Stomach (tissue), 19 donors: ENCODE measurements at places on chromosomes 11 and 22. TPM values are rescaled to one million over a fixed set of nuclear protein-coding genes. Genes with fewer than 3 reads are reported as not detected.

DNA sequence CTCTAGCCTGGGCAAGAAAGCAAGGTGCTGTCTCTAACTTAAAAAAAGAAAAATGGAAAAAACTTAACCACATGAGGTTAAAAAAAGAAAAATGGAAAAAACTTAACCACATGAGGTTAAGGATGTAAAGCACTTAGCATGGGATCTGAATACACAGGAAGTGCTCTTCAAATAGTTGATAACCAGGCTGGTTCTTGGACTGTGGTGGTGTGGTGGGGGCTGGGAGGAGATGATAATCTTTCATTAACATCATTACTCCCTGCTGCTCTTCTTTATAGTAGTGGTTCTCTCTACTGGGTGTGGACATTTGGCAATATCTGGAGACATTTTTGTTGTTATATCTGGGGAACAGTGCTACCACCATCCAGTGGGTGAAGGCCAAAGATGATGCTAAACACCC lies 88.4 kb downstream of the TTC17 start:
- DNase-seq = no peak

GUCY1A2 gene
- 6.4 TPM for total RNA-seq

RFPL2 gene
- not detected for total RNA-seq

GGT1 gene
- 5.7 TPM for total RNA-seq

DNA sequence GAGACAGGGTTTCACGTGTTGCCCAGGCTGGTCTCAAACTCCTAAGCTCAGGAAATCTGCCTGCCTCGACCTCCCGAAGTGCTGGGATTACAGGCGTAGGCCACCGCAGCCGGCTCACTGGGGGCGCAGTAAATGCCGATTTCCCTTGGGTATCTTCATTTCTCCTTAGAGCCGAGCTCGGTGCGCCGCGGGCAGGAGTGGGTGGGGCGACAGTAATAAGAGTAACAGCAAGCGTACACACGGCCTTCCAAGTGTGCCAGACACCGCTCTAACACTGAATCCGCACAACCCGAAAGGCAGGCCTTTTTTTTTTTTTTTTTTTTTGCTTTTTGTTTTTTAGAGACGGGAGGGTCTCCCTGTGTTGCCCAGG lies 500 bp upstream of the ADSL start:
- peak; percentile 72 for DNase-seq

- DNase-seq = no peak
Measured at GRCh38 chr11:117366248-117366647, 38.6 kb downstream of the CEP164 start.

DNA sequence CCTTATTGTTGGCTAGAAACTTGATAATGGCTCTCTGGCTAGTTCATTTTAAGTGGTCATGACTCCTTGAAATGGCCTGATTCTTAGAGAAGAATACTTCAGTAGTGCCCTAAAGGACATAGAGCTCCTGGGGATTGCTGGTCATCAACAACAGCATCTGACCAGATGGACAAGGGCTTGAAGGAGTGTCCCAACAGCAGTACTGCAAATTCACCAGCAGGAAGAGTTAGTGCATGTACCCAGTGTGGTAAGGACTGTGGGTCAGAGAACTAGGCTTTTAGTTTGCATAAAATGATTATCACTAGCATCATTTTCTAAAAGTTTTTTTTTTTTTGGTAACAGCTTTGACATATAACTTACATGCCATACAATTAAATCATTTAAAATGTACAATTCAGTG lies 39.5 kb upstream of the CUL5 start:
- DNase-seq = no peak

DNA sequence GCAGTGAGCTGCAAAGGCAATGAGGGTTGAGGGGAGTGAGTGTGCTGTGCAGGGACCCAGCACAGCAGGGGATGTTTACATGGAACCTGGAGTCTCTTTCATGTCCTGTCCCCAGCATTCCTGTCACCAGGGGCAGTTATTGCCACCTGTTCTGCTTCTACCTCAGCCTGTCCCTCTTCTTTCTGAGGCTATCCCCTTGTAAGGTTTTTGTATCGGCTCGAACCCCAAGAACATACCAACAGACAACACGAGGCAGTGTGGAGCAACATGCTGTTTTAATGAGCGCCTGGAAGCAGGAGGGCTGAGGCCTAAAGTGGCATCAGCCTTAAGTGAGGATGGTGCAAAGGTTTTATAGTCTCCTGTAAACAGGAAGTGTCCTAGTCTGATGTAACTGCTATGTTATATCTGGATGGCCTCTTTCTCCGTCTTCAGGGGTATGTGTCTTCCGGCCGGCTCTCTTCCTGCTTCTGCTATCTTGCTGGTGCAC lies 3.9 kb downstream of the SCGB2A2 start:
- no peak for DNase-seq

- no peak for DNase-seq
Measured at GRCh38 chr11:88511006-88511405, 173.5 kb upstream of the CTSC start.

SCGB2A2 gene
- total RNA-seq = not detected

GRCh38 chr11:128570632-128571031 lies 16.7 kb downstream of the ETS1 start:
- DNase-seq = no peak

- no peak for DNase-seq
Measured at GRCh38 chr11:40921246-40921645, 538.2 kb downstream of the LRRC4C start.

GRCh38 chr11:30741039-30741550 lies 154.9 kb upstream of the MPPED2 start:
- no peak for DNase-seq

OR5B21 gene
- not detected for total RNA-seq

DNA sequence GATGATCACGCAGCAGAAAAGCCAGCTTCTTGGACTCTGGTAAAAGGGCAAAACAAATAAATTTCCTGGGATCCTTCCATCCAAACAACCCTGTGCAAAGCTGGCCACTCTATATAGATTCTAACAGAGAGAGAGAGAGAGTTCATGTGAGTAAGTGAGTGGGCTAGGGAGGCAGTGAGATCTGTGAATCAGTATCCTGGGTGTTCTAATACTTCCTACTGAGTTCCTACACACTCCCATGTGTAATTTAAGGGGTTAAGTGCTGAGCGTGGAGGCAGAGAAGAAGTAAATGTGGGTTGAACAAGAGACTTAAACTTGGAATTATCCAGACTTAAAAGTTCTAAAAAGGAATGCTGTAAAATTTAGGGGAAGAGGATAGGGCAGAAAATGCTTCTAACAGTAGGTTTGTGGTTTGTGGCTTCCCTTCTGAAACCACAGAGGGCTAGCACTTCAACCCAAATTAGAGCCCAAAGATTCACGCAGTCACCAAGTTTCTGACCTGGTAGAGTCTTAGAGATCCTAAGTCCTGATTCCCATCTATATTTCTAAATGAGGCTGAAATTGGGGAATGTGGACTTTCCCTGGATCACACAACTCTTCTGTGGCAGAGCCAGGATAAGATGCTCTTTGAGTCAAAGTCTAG lies 413.9 kb downstream of the TENM4 start:
- no peak for DNase-seq

- DNase-seq = no peak
Measured at GRCh38 chr11:4125141-4125540, 30.5 kb downstream of the RRM1 start.

DNA sequence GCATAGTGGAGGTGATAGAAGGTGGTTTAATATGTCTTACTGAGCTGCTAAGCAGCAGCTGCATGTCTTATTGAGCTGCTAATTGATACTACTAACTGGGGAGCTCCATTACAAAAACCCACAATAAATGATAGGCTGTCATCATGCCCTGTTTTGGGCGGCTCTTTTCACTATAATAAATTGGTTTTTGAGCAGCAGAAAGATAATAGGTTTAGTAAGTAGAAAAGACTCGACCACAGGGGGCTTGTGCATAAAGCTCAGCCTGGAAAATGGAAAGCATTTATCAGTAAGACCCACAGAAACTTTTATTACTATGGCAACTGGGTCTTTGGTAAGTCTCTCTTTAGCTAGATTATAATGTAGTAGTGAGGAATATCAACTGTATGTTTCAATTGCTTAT lies 117.6 kb downstream of the LDLRAD3 start:
- DNase-seq = no peak

SLC25A18 gene
- 1.2 TPM for total RNA-seq

OR2D2 gene
- not detected for total RNA-seq

ART1 gene
- total RNA-seq = not detected

GRCh38 chr11:134571301-134571700 lies 159.3 kb upstream of the B3GAT1 start:
- no peak for DNase-seq

GRCh38 chr22:30159561-30160353 lies 79.5 kb downstream of the HORMAD2 start:
- DNase-seq = no peak

DNA sequence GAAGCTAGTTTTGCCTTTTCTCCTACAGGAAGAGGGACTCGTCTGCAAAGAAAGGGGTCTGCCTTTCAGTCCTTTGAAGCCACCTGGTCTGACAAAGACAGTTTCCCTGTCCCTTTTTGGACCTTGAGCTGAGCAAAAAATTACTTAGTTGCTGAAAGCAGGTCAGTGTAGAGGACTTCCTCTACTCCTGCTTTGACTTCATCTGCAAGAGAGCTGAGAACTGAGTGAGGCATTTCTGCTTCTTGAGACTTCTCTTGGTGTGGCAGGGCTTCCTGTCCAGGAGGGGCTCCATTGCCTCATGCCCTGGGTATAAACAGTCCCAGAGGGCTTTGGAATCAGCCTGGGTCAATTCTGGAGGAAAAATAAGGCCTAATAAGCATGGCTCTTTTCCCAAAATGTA lies 73.1 kb downstream of the ZNRF3 start:
- DNase-seq = no peak

DNA sequence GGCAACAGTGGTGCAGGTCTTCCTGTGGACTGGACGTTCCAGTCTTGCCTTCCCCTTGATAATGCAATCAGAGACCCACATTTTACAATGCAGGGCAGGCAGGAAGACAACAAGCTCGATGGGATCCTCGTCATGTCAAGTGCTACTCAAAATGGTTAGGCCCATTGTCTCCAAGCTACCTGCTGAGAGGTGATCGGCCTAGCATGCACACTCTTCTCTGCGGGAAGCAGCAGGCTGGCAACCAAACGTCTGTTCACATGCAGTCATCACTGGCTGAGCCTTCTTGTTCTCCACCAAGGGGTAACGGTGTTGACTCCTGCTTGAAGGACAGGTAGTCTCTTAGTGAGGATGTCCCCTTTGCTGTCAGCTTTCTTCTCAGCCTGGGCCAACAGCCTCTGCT lies 25.5 kb upstream of the CD82 start:
- DNase-seq = no peak

GRCh38 chr11:131172011-131172410 lies 198.4 kb upstream of the NTM start:
- no peak for DNase-seq

DNA sequence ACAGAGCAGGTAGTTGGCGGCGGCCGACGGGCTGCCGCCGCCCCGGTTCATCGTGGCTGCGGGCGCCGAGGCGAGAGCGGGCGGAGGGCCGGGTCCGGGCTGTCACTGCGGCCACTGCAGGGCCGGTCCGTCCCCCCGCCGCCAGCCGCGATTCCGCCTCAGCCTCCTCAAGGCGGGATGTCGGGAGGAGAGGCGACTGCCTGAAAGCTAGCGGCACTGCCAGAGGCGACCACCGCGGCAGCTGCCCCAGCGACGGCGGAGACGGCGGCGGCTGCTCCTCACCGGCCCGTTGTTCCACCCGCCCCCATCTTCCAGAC lies 234 bp downstream of the SESN3 start:
- DNase-seq = no peak

SEZ6L gene
- total RNA-seq = not detected

DNA sequence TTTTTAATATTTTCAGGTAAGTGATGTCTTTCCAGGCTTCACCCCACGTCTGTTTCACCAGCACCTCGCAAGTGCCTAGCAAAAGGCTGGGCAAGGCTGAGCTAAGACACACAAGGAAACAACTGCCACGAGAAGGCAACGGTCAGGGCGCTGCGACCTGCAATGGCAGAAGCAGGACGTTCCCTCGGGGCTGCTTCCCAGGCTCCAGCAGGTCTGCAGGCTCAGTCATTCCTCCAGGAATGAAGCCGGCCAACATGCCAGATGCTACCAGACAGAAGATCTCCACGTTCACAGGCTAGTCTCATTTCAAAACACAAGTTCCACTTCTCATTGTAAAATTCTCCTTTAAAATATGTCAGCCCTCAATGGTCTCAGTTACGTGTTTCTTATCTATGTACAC lies 45.5 kb downstream of the CELSR1 start:
- DNase-seq = no peak

CHADL gene
- 1.4 TPM for total RNA-seq

FGF4 gene
- total RNA-seq = not detected

KCNE3 gene
- 35.1 TPM for total RNA-seq

MEI1 gene
- not detected for total RNA-seq

DNA sequence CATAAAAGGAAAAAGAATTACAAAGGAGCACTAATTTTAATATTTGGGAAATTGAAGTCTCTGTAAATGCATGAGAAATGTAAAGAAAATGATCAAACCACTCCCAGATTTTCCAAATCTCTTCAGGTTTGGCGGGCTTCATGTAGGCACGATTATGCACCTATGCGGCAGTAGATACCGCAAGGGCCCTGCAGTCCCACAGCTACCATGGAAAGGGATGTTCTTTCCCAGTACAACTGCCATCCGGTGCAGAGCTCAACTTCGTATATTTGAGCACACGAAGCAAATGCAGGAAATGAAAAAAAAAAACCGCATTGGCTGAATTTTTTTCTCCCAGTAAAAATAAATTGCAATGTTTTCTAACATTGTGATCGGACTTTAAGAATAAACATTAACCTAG lies 1.4 kb downstream of the SLC17A6 start:
- no peak for DNase-seq

DNA sequence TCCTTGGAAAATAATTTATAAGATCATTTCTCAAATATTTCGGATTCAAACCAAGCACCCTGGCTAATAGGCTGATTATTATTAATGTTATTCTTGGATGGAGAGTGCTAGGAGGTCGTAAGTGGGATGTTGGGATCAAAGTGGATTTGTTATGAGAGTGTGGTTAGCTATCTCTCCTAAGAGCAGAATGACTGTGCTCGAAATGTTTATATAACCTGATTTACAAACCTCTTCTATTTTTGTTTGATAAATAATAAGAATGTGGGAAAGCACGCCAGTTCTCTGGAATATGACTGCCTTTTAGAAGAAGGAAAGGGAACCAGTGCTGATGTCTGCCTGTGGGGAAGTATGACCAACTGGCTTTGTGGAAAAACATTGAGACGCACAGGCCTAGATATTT lies 527.5 kb downstream of the NTM start:
- no peak for DNase-seq

- DNase-seq = peak; percentile 49
Measured at GRCh38 chr11:128776424-128777284, 82.8 kb downstream of the FLI1 start.
